ENCODE measurements at places on chromosomes 11 and 22.

DNA sequence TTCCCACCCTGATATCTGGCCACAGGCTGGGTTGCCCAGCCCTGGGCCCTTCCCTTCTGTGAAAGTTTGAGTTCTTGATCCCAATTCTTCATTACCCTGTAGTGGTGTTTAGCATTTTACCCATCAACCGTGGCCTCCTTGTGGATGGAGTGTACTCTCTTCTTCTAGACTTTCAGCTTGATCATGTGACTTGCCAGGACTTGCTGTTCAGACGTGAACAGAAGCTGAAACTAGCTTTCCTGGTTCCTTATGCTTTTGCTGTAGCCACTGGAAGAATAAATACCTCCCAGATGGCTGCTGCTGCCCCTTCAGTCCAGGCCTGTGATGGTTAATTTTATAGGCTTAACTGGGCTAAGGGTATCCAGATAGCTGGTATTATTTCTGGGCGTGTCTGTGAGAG is 32.7 kb upstream of the DAGLA start:
- DNase-seq = no peak

GRCh38 chr22:19037282-19038163 is 84.7 kb downstream of the DGCR2 start:
- no peak for DNase-seq

DNA sequence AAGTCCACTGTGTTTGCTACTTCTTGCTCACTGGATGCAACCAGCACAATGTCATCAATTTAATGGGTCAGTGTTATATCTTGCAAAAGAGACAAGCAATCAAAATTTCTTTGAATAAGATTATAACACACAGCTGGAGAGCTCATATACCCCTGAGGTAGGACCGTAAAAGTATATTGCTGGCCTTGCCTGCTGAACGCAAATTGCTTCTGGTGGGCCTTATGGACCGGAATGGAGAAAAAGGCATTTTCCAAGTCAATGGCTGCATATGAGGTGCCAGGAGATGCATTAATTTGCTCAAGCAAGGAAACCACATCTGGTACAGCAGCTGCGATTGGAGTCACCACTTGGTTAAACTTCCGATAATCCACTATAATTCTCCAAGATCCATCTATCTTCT is 119.1 kb downstream of the ZNF280B start:
- no peak for DNase-seq

- DNase-seq = peak; percentile 97
Observed at GRCh38 chr11:134592391-134592990, 180.4 kb upstream of the B3GAT1 start.

DNA sequence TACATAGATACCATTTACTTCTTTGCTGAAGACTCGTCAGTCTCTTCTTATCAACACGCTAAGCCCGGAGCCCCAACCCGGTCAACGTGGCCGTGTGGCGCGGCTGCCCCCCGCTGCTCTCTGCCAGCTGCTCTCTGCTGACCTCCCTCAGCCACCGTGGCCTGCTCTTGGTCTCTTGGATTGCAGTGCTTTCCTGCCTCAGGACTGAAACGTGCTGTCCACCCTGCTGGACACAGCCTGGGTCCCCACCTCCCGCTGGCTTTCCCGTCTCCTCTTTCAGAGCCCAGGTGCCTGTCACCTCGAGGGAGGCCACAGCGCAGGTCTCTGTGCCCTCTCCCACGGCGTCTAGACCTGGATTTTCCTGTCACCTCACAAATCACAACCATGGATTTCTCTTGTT is 388.1 kb upstream of the B3GAT1 start:
- no peak for DNase-seq

DNA sequence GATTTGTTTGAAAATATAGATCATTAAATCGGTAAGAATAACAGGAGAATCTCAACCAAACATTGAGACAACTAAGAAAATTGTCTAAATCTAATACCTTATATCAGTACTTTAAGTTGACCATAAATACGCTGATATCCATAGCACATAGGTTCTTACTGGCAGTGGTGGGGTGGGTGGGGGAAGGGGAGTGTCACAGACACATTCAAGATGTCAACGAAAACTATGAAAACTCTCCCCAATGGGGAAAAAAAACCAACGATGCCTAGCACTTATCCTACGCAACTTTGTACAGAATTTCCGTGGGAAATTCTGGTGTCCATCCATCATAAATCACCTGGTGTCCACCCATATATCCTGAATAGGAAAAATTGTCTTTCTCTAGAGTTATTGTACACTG is 6.2 kb downstream of the GRAP2 start:
- no peak for DNase-seq

DNA sequence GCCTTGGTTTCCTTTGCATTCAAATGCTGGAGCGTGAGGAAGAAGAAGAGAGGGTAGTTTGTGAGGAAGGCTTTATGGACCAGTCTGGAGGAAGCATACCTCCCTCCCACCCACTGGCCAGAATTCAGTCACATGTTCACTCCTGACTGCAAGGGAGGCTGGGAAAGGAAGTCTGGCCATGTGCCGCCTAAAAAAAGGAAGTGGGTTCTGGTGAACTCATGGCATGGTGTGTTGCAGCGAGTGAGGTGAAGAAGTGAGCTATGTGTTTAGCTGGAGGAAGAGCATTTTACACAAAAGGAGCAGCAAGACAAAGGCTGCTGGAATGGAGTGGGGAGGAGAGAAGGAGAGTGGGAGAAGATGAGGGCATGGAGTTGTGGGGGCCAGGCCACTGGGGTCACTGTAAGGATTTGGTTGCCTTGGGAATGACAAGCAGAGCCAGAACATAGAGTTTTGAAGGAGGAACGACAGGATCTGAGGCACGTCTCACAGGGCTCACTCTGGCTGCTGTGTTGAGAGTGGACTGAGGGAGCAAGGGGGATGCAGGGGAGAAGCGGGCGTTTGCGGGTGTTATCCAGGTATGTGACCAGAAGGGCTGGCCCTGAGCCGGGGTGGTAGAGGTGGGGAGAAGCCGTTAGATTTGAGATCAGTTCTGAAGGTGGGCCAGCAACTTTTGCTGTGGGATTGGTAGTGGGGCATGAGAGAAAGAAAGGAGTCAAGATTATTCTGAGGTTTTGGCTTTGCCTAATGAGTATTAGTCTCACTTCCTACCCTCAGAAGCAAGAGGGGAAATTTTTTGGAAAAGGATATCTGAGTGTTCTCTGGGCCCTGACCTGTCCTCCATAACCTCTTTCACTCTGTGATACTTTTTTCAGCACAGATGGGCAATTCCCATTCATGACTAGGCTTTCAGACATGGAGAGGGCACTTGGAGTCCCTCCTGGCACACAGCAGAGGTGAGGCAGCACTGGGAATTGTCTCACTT is 26.4 kb downstream of the BMAL1 start:
- DNase-seq = no peak

DNA sequence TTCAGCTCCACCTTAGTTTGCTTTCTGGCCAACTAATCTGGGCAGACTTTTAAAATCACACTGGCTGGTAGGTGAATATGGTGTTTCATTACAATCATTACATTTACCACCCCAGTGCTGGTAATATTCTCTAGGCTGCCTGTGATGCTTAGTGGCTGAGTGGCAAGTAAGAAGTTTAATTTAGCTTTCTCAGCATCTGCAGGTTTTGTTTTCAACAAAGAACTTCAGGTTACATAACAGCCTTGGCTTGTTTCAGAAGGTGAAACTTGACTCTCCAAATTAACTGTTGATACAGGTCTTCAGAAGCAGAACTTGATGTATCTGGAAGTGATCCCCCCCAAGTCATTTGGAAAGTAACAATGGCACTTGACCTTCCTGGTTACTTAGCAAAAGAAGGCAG is 423.3 kb upstream of the CCDC90B start:
- DNase-seq = no peak

DNA sequence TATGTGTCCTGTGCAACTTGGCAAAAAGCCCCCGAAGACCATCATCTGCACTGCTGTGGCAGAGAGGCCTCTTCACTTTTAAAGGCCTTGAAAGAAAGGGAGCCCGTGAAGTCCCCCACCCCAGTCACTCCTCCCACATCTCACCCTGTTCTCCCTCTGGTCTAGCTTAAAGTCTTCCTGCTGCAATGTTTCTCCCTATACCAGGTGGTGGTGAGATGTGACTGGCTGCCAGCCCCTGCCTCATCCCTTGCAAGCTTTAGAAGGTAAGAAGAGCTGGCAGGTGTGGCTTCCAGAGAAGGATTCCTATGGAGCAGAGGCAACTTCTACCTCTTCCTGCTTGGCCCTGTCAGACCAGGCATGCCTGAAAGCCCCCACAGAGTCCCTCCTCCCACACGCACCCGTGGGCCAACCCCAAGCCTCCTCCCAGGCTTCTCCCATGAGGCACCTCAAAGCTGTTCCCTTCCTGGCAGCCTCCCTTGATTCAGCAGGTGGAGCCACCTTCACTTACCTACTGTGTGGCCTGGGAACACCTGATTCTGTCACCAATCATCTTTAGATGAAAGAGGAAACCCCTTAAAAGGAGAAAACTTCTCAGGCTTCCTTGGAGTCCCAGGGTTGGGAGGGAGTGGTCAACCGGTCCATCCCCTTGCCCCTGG is 4.0 kb upstream of the TRIM29 start:
- no peak for DNase-seq

DNA sequence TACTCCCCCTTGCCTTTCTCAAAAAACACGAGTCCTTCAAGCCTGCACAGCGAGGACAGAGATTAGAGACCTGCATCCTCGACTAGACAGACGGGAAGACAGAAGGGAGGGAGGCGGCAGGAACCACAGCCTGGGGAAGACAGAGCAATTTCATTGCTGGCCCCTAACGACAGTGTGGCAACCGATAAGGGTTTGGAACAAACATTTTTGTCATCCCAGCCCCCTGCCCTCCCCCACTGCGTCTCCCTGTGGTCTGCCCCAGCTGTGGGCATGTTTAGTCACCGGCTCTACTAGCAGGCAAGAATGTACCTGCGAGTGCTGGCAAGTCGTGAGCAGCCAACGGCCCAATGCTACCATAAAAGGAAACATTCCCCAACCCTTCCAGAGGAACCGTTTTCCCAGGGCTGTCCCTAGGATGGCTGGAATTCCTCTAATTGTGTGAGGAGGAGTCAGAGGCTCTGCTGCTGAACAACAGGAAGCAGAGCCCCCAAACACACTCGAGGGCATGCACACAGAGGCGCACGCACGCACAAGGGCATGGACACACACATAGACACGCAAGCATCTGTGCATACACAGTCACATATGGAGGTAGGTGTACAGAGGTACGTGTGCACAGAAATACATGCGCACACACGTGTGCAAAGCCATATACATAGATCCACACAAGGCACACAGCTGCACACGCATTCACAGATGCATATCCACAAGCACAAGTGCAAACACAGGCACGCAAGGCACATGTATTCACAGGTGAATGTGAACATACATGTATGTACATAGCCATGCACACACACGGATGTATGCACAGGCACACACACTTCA is 58.3 kb downstream of the MYH9 start:
- DNase-seq = peak; percentile 83

GRCh38 chr11:94910779-94911178 is 62.6 kb downstream of the CWC15 start:
- no peak for DNase-seq

DNA sequence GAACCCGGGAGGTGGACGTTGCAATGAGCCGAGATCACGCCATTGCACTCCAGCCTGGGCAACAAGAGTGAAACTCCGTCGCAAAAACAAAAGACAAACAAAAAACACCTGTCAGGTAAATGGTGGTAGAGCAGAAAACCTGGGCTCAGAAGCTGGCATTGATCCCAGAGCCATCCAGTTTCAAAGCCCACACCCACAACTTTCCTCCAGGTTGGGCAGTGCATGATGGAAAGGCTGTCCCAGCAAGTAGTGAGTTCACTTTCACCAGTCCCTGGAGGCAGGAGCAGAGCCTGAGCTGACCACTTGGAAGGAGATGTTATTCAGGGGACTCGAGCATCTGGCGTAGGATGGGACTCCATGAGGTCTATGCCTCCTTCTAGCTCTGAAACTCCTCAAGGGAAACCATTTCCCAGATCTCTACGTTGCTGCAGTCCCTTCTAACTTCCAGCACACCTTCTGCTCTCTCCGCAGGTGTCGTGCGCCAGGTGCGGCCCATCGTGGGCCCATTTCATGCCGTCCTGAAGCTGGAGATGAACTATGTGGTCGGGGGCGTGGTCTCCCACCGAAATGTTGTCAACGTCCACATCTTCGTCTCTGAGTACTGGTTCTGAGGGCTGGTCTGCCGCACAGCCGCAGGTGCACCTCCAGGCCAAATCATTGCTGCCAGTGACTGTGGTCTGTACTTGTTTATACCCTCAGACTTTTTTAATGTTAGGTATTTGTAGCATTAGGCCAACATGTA is 71.6 kb upstream of the ATXN10 start:
- peak; percentile 14 for DNase-seq

DNA sequence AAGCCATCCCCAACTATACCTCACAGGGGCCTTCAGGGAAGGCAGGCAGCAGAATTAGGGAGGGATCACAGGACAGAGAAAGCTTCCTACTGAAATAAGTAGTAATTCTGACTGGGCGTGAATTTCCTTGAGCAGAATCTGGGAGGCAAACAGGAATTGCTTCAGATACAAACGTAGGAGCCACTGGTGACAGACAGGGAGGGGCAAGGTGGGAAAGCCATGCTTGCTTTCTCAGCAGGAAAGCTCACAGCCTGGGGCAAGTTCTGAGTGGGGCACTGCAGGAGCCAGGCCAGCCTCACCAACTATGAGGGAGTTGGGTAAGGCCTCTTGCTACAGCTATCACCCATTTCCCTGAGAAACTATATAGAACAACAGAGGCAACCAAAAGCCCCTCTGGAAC is 43.6 kb downstream of the ARHGAP32 start:
- DNase-seq = peak; percentile 18

DNA sequence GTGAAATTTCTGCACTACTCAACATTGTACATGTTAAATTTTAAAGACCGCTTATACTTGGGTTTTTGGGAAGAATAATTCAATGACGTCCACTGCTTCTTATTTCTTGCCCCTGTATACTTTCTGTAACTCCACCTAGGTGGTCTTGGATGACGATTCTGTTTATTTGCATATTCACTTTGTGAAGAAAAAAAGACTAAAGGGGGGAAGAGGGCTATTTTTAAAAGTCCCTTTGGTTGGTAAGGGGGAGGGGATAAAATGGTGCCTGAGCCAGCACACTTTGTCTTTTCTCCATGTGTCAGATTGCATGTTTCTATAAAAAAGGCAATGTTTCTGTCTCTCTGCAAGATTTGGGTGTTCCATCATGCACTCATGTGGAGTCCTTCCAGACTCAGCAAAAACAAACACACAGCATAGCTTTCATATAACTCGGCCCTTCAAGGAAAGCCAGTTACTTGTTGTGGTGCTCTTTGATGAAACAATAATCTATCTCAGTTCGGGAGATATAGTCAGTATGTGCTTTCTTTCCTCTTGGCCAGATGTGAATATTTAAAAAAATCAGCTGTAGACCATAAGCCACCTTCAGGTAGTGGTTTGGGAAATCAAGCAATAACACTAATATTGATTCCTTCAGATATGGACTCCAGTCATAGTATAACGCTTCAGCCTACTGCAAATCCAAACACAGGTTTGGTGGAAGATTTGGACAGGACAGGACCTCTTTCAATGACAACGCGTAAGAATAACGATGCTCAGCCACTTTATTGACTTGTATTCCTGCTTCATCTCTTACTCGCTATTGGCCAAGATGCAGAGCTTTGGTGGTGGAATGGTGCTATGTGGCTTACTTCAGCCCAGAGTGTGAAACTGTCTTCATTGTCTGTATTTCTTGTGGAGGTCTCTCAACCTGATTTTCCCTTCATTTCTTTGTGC is 68.8 kb downstream of the CD44 start:
- no peak for DNase-seq

- no peak for DNase-seq
Observed at GRCh38 chr11:127226949-127227348, 226.4 kb upstream of the KIRREL3 start.
